ENCODE measurements at places on chromosomes 7 and 10.

GRCh38 chr7:46080595-46081159, 159.6 kb upstream of the IGFBP3 start:
- no peak for DNase-seq

DNA sequence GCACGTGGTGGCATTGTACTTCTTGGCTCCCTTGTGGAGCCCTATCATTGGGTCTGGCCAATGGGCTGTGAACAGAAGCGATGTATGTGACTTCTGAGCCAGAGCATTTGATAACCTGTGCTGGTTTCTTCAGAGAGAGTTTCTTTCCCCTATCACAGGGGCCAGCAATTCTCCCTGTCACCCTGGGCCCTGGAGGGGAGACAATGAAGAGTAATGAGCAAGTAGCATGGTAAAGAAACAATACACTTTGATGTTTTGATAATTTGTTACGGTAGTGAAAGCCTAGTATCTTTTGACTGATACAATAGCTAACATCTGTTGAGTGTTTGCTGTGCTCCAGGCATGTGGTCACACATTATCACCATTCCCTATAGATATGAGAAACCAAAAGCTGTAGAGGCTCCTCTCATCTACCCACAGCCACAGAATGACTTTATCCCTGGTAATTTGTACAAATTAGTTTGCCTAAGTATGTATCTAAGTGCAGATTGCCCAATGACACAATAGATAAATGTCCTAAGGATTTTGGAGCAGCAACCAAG, 113.4 kb upstream of the SVIL start:
- DNase-seq = no peak

GRCh38 chr10:128151031-128151430, 24.8 kb upstream of the MKI67 start:
- DNase-seq = no peak

GRCh38 chr7:112036071-112036470, 170.1 kb downstream of the DOCK4 start:
- no peak for DNase-seq

- DNase-seq = no peak
Observed at GRCh38 chr7:102079140-102080018, 207.3 kb upstream of the SH2B2 start.

GRCh38 chr7:29270594-29271318, 76.2 kb downstream of the CHN2 start:
- DNase-seq = no peak

DNA sequence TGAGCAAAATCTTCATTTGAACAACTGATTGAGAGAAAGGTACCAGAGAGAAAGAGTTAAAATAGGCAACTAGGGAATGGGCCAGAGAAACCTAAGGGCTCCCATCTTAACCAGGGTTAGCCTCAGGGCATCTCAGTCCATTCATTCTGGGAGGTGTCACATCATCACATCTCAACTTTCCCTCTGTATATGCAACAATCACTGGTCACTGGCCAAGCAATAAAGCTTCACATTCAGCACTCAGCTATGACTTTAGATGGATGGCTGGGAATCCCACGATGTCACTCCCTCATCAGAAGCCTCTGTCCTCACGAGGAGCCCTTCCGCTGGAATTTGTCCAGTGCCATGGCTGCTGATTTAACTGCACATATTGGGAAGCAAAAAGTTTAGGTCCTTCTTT, 172.1 kb upstream of the MGMT start:
- DNase-seq = no peak

- no peak for DNase-seq
Observed at GRCh38 chr7:7897509-7897908, 71.1 kb upstream of the GLCCI1 start.

DNA sequence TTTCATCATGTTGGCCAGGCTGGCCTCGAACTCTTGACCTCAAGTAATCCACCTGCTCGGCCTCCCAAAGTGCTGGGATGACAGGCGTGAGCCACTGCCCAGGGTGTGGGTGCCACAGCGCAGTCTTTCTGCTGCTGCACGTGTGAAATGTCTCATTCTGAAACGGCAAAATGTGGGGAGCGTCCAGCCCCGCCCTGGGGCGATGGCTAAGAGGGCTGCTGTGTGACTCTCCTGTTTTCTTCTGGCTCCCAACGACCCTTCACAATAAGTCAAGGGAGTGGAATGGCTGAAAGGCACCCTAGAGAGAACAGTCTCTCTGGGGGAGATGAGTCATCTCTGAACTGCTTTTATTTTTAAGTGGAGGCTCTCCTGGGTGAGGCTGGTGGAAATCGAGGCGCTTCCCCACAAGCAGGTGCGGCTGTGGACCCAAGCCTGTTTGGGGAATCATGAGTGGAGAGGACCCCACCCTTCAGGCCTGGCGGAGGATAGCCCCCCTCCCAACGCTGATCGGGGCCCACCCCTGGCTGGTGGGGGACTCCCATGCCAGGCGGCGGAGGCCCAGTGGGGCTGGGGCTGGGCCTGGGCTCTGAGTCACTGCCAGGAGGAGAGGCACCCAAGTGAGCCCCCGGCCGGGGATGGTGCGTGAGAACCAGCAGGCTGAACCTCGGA, 18.0 kb downstream of the ADAP1 start:
- no peak for DNase-seq

GRCh38 chr10:48541144-48541795, 63.6 kb downstream of the ARHGAP22 start:
- DNase-seq = no peak

DNA sequence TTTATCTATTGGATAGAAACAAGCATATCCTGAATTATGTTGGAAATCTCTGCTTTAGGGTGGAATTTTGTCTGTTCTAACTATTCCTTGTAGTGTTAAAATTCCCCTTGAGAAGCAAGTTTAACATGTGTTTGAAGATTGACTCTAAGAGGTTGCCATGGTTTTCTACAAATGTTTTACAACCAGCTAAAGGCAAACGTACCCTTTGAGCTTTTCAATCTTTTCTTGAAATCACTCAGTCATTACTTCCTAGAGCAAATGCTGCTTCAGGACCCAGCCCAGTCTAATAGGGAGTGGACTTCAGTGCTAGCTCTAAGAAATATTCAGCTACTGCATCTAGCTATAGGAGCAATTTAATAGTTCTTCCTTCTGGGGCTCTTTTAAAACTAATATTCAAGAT, 118.8 kb upstream of the IFRD1 start:
- no peak for DNase-seq

- no peak for DNase-seq
Observed at GRCh38 chr10:132847416-132847777, 61.5 kb upstream of the NKX6-2 start.
